ENCODE measurements at places on chromosomes 3 and 15. TPM values are rescaled to one million over a fixed set of nuclear protein-coding genes. Genes with fewer than 3 reads are reported as not detected.

The PLA2G4E gene
- not detected for total RNA-seq

The OR5K2 gene
- not detected for total RNA-seq

The GABRR3 gene
- total RNA-seq, result not detected

The FSIP1 gene
- 0.32 TPM for total RNA-seq

The GOLGA6D gene
- total RNA-seq, result not detected

The MAGEL2 gene
- 0.33 TPM for total RNA-seq

The USP50 gene
- 1.3 TPM for total RNA-seq

Data from breast epithelium (tissue), 4 donors.